NCI-H524 (cell line): ENCODE measurements at places on chromosomes 6 and 20.

- no peak for DNase-seq
Observed at GRCh38 chr6:64482631-64483030, 847.0 kb downstream of the PHF3 start.

GRCh38 chr6:112470376-112470775 is 123.2 kb downstream of the RFPL4B start:
- DNase-seq = no peak

- DNase-seq = peak; percentile 84
Observed at GRCh38 chr6:26312501-26313397, 52.2 kb upstream of the BTN3A2 start.

DNA sequence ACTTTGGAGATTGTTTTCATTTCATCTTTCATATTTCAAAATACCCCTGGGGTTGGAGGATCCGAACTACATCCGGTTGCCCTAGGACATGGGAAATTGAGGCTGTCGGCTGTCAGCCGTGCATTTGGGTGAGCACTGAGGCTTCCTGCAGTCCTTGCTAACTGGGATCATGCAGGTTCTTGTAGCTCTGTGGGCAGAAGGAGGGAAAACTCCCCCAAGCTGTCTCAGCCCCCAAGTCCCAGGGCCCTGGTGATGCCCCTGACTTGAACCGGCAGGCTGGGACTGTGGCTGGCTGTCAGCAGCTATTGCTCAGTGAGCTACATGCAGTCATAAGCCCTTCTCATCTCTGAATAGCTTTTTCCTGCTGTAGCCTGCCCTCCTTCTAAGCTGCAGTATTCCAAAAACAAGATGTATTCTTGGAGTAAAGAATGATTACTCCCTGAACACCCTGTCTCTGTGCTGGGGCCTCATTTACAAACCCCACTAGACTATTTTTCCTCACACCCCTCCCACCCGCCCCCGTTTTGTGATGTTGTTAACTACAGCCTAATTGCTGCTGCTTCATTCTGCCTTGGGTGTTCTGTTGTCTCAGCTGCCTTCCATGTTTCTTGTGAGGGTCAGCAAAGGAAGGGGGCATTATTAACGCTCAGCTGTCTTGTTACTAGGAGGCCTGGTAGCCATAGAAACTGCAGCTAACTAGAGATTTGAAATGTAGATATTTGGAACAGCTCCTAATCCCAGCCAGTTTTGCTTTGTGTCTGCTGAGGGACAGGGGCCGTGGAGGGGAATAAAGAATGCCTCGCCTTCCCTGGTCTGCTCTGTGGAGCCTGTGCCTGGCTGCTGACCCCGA is 18.1 kb downstream of the MTRES1 start:
- DNase-seq = no peak

GRCh38 chr20:4038047-4038459 is 22.7 kb upstream of the RNF24 start:
- no peak for DNase-seq

DNA sequence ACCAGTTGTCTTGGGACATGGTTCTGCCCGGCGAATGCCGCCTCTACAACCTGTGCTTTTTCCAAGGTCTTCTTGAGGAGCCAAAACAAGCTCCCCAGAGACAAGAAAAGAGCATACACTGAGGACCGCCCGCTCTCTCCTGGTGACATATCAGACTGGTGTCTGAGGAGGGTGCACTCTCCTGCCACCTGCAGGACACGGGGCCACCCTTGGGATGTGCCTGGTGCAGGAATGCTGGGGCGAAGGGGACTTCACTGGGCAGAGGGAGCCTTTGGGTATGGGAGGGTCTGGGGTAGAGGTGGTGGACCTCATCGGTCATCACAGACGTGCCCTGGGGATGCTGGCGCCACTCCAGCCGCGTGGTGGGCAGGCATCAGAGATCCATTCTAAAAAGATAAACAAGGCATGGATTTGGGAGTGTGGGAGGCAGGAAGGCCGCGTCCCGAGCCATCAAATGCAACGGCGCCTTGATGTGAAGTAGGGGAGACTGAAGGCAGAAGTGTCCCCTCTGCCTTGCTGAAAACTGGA is 163.3 kb downstream of the CD83 start:
- no peak for DNase-seq

- peak; percentile 45 for DNase-seq
Observed at GRCh38 chr20:32336918-32337347, 21.2 kb upstream of the ASXL1 start.

DNA sequence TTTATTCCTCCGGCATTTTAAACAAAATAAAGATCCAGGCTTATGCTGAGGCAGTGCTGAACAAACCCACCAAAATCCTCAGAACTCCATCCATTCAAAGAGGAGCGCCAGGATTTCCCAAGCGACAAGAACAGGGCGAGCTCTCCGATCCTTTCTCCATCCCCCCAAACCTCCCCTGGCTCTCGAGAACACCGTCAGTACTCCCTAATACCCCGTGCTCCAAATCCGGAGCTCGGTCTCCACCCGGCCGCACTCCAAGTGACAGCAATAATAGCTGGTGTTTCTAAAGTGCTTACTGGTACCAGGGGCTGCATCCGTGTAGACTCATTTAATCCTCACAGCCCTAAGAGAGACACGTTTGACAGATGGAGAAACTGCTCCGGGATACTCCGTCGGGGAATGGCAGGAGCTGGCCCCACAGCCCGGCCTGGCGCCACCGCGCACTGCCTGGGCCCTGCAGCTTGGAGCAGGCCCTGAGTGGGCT is 277.1 kb upstream of the QKI start:
- no peak for DNase-seq

GRCh38 chr20:37567671-37568588 is 40.3 kb upstream of the BLCAP start:
- peak; percentile 73 for DNase-seq

DNA sequence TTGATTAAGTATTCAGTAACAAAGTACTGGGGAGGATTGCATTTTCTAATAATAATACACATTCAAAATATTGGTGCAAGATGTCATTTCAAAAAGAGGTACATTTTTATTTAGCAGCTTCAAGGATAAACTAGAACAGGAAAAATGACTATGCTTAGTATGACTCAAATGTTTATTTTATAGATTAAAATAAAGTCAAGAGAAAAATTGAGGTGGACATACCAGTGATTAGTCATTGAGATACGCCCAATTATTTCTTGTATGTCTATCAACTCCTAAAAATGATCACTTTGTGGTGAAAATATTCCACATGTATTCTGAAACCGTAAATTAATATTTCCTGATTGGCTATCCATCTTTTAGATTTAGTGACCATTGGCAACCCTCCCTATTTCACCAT is 96.7 kb downstream of the PHF3 start:
- DNase-seq = no peak

DNA sequence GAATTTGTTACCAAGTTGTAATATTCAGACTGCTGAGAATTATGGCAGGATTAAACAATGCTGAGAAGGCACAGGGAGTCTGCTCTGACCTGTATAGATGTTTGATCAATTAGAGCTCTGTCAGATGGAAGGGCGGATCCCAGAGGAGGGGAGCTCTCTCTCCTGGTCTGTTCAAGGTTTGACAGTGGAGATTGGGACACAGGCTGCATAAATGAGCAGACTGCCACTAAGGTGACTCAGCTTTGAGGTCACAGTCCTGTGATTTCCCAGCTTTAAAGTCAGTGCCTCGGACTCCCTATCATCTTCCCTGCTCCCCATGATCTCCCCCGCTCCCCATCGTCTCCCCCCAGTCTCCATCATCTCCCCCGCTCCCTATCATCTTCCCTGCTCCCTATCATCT is 59.2 kb upstream of the SLC22A23 start:
- DNase-seq = peak; percentile 26

GRCh38 chr20:49380337-49380780 is 102.1 kb downstream of the KCNB1 start:
- DNase-seq = no peak

GRCh38 chr20:57507477-57507876 is 17.5 kb downstream of the CTCFL start:
- no peak for DNase-seq

DNA sequence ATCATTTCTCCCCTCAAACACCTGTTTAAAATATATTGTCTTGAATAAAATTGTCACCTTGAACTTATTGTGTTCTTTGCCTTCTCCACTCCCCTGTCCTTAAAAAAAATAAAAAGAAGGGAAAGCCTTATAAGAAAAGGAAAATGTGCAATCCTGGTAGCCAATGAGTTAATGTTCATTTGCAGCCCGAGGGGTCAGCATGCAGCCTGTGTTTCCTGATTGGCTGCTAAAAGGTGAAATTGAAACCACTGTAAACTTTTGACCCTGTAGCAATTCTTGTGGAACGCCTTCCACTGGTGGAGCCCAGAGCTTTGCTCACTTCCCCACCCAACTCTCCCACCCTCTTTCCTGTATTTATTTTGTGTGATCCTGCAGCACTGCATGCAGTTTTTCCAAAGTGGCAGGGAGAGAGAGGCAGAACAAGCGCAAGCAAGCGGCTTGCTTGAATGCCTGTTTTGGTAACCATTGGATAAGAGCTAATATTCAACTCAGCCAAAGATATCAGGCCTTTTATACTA is 74.9 kb downstream of the NCOA3 start:
- DNase-seq = peak; percentile 34
